ENCODE measurements at places on chromosomes 6 and 20. TPM values are rescaled to one million over a fixed set of nuclear protein-coding genes. Genes with fewer than 3 reads are reported as not detected.

GRCh38 chr20:3047486-3048419, 1.9 kb downstream of the MRPS26 start:
- H3K27me3 ChIP-seq = no peaks in the 10 kb centered on the region
- H3K36me3 ChIP-seq = peaks cover 29% of the 10 kb centered on the region
- H3K27ac ChIP-seq = no peak overlapping the region
- no peak for DNase-seq

DNA sequence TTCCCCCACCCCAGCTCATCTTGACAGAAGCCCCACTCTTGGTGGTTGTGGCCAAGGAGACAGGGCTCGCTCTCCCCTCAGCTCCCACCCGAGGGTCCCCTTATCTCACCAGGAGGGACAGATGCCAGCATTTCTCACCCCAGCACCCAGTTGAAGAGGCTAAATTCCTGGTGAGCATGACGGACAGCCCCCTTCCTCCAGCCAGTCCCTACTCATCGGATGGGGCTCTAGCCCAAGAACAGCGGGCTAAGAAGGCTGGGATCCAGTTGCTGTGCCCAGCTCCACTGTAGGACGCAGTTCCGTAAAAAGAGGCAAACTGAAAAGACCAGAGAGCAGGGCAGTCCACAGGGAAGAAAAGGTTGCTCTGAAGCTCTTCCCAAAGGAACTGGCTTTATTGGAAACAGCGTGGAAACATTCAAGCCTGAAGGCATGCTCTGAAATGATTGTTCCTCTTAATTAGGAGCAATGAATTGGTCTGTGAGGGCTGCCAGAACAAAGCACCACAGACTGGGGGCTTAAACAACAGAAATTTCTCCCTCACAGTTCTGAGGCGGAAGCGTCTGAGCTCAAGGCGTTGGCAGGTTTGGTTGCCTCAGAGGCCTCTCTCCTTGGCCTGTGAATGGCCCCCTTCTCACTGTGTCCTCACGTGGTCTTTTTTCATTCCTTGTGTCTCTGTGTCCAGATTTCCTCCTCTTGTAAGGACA, 17.9 kb upstream of the KIF25 start:
- no peaks in the 10 kb centered on the region for H3K4me1 ChIP-seq
- H3K4me3 ChIP-seq = no peak overlapping the region
- no peaks in the 10 kb centered on the region for H3K36me3 ChIP-seq
- no peaks in the 10 kb centered on the region for H3K27me3 ChIP-seq
- no peak for DNase-seq
- no peak overlapping the region for H3K27ac ChIP-seq

GRCh38 chr6:111306104-111306888, 176.7 kb downstream of the REV3L start:
- H3K4me1 ChIP-seq = peaks cover 7% of the 10 kb centered on the region
- peak; percentile 72 for DNase-seq
- peak overlapping the region; percentile 80 for H3K27ac ChIP-seq
- H3K36me3 ChIP-seq = peaks cover 33% of the 10 kb centered on the region

DNA sequence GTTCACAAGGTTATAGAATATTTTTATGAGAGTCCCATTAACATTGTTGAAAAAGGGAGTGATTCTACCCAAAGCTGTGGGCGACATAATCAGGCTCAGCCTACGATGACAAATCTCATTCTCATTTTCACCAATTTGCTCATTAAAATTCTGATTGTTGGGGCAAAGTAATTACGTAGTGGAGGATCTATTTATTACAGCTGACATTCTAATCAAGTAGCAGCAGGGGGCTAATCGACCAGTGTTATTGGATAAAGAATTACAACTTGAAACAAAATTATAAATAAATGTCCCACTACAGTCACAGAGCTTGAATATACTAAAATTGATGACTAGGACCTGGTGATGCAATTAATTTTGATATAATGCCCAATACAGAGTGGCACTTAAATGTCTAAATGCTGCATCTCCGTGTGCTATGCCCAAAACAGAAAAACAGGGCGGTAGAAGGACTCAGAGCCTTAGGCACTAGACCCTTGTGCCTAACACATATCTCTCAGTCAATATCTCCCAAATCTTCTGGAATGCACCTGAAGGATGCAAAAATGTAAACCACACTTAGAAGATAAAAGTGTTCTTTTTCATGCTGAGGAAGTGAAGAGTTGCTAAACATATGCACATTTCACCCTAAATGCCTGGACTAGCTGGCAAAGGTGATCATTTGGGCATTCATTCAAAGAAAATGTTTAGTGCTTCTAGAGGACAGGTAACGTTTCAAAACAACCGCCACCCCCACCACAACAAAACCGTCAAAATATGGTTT, 88.3 kb downstream of the CD24 start:
- no peak overlapping the region for H3K27ac ChIP-seq
- H3K27me3 ChIP-seq = no peaks in the 10 kb centered on the region
- no peak overlapping the region for H3K4me3 ChIP-seq
- DNase-seq = no peak

GRCh38 chr20:51620432-51620831, 77.9 kb upstream of the NFATC2 start:
- no peaks in the 10 kb centered on the region for H3K27me3 ChIP-seq
- H3K4me1 ChIP-seq = no peaks in the 10 kb centered on the region
- H3K27ac ChIP-seq = no peak overlapping the region
- no peak for DNase-seq
- no peak overlapping the region for H3K4me3 ChIP-seq

DNA sequence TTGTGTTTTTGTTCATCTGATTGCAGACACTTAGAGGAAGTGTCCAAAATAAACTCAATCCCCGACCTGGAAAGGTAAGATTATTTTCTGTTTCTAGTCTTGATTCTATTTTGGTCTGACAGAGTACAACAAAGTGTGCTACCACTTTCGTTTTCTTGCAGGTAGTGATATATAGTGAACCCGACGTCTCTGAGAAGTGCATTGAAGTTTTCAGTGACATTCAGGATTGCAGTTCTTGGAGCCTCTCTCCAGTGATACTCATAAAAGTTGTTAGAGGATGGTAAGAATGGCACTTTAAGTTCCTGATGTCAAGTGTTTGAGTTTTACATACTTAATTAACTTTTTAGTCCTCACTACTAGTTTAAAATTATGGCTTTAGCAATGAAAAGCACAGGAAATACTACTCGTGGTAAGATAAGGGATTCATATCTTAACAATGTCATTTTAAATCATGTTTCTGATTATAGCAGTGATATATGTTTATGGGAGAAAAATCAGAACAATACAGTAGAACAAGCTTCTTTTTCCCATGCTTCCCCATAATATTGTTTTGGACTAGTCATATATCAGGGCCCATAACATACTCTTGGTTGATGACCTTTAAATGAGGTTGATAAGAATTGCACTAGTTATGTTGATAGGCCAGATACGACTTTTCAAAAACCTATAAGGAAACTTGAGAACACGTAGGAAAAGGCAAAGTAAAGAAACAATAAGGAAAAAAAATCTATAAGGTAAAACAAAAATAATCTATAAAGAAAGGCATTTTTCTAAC, 104.0 kb downstream of the RTN4IP1 start:
- H3K27ac ChIP-seq = peak overlapping the region; percentile 38
- H3K4me3 ChIP-seq = no peak overlapping the region
- H3K36me3 ChIP-seq = peaks cover 4% of the 10 kb centered on the region
- no peaks in the 10 kb centered on the region for H3K27me3 ChIP-seq

DNA sequence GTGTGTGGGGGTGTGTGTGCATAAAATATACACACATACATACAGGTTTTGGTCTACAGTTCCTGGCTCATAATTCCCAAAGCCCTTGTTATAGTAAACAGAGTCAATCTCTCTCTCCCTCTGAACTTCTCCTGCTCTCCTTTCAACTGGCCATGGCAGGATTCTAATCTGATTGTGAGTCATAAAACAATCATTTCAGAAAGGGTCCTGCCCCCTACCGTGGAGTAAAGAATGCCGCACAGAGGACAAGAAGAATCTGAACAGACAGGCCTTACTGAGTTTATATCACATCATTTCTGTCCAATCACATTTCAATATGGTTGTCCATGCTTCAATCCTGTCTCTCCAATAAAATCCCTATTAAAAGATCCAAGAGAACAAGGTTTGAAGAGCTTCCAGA, 416.9 kb downstream of the FRK start:
- H3K27me3 ChIP-seq = no peaks in the 10 kb centered on the region
- no peak for DNase-seq
- no peaks in the 10 kb centered on the region for H3K36me3 ChIP-seq
- H3K4me3 ChIP-seq = no peak overlapping the region

- no peak for DNase-seq
- no peak overlapping the region for H3K27ac ChIP-seq
- H3K4me3 ChIP-seq = no peak overlapping the region
- no peaks in the 10 kb centered on the region for H3K36me3 ChIP-seq
- H3K4me1 ChIP-seq = peaks cover 32% of the 10 kb centered on the region
- no peaks in the 10 kb centered on the region for H3K27me3 ChIP-seq
Measured at GRCh38 chr6:138544501-138544900, 45.2 kb upstream of the NHSL1 start.

DNA sequence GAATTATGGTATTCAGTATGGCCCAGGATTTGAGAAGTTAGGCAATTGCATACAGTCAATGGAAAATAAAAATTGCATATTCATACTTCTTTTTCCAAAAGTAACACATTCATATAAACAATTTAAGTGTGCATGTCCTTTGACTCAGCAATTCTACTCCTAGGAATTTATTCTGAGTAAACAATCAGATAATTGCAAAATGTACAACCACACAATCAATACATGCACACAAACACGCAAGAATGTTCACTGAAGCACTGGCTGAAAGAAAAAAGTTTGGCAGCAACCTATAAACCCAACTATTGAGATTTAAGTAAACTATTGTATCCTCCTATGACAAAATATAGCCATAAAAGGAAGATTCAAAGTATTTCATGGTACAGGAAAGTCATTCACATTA, 1.6 kb downstream of the CYP39A1 start:
- no peak overlapping the region for H3K4me3 ChIP-seq
- no peaks in the 10 kb centered on the region for H3K36me3 ChIP-seq
- H3K4me1 ChIP-seq = peaks cover 11% of the 10 kb centered on the region
- DNase-seq = no peak
- H3K27me3 ChIP-seq = no peaks in the 10 kb centered on the region
- H3K27ac ChIP-seq = no peak overlapping the region

GRCh38 chr6:36623547-36624459, 29.6 kb downstream of the SRSF3 start:
- peak overlapping the region; percentile 75 for H3K27ac ChIP-seq
- H3K4me1 ChIP-seq = peaks cover 28% of the 10 kb centered on the region
- H3K36me3 ChIP-seq = no peaks in the 10 kb centered on the region
- no peak overlapping the region for H3K4me3 ChIP-seq

- peaks cover 3% of the 10 kb centered on the region for H3K4me1 ChIP-seq
- no peak overlapping the region for H3K27ac ChIP-seq
- no peaks in the 10 kb centered on the region for H3K27me3 ChIP-seq
- H3K4me3 ChIP-seq = no peak overlapping the region
- no peaks in the 10 kb centered on the region for H3K36me3 ChIP-seq
Measured at GRCh38 chr20:63330940-63331339, 30.2 kb downstream of the CHRNA4 start.

GRCh38 chr20:34045294-34045693, 51.6 kb downstream of the RALY start:
- no peak overlapping the region for H3K4me3 ChIP-seq
- no peaks in the 10 kb centered on the region for H3K27me3 ChIP-seq
- H3K4me1 ChIP-seq = peaks cover 51% of the 10 kb centered on the region
- H3K36me3 ChIP-seq = no peaks in the 10 kb centered on the region
- peak; percentile 74 for DNase-seq

GRCh38 chr6:130908958-130909357, 81.8 kb downstream of the SMLR1 start:
- DNase-seq = no peak
- H3K27ac ChIP-seq = no peak overlapping the region
- H3K27me3 ChIP-seq = no peaks in the 10 kb centered on the region
- H3K4me3 ChIP-seq = no peak overlapping the region
- peaks cover 11% of the 10 kb centered on the region for H3K4me1 ChIP-seq
- H3K36me3 ChIP-seq = no peaks in the 10 kb centered on the region

DNA sequence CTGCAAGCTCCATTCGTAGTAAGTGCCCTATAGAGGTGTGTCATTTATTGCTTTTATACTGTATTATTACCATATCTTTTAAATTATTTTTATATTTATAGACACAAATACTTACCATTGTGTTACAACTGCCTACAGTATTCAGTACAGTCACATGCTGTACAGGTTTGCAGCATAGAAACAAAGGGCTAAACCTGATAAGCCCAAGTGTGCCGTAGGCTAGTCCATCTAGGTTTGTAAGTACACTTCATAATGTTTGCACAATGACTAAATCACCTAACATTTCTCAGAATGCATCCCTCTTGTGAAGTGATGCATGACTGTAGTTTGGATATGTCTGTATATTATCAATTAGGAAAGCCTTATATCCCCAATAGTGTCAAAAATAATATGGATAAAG, 122.8 kb downstream of the CLVS2 start:
- no peak for DNase-seq
- H3K27me3 ChIP-seq = no peaks in the 10 kb centered on the region
- H3K27ac ChIP-seq = no peak overlapping the region
- H3K36me3 ChIP-seq = no peaks in the 10 kb centered on the region

GRCh38 chr6:37495244-37495934, 4.3 kb downstream of the CCDC167 start:
- no peak for DNase-seq
- H3K27ac ChIP-seq = no peak overlapping the region
- H3K27me3 ChIP-seq = no peaks in the 10 kb centered on the region
- H3K36me3 ChIP-seq = no peaks in the 10 kb centered on the region
- H3K4me3 ChIP-seq = no peak overlapping the region

DNA sequence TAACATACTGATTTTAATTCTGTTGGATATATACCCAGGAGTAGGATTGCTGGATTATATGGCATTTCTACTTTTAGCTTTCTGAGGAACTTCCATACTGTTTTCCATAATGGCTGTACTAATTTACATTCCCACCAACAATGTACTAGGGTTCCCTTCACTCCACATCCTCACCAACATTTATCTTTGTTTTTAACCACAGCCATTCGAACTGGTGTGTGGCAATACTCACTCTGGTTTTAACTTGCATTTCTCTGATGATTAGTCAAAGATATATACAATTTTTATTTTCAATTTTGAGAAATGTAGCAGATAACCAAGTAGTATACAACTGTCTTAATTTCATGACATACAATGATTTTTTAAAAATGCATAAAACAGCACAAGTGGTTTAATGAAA, 30.3 kb upstream of the ADGRG6 start:
- H3K27ac ChIP-seq = no peak overlapping the region
- DNase-seq = no peak
- no peaks in the 10 kb centered on the region for H3K36me3 ChIP-seq
- H3K4me1 ChIP-seq = peaks cover 19% of the 10 kb centered on the region

GRCh38 chr6:105992315-105992961, 93.7 kb upstream of the PRDM1 start:
- no peaks in the 10 kb centered on the region for H3K36me3 ChIP-seq
- peaks cover 51% of the 10 kb centered on the region for H3K27me3 ChIP-seq
- peak; percentile 87 for DNase-seq
- peak overlapping the region; percentile 68 for H3K4me3 ChIP-seq

RNF144B gene
- 2.0 TPM for polyA plus RNA-seq

HLA-A gene
- polyA plus RNA-seq = 326 TPM

SGK2 gene
- polyA plus RNA-seq = 21.9 TPM

GCNT2 gene
- 40.0 TPM for polyA plus RNA-seq

SIRPD gene
- polyA plus RNA-seq = 0.19 TPM

KIF25 gene
- polyA plus RNA-seq = 0.82 TPM

PRICKLE4 gene
- 3.7 TPM for polyA plus RNA-seq

BANF2 gene
- polyA plus RNA-seq = not detected

NUS1 gene
- 34.1 TPM for polyA plus RNA-seq

CLDN20 gene
- 0.67 TPM for polyA plus RNA-seq

CALHM6 gene
- polyA plus RNA-seq = 7.8 TPM

SMAP1 gene
- 38.9 TPM for polyA plus RNA-seq

RPN2 gene
- polyA plus RNA-seq = 177 TPM

TBC1D32 gene
- 13.3 TPM for polyA plus RNA-seq

CLPSL1 gene
- polyA plus RNA-seq = not detected

C6orf163 gene
- 3.1 TPM for polyA plus RNA-seq

RNF182 gene
- polyA plus RNA-seq = 1.6 TPM

PRKN gene
- 2.5 TPM for polyA plus RNA-seq

LTA gene
- polyA plus RNA-seq = 0.96 TPM
